ENCODE measurements at places on chromosomes 7 and 10. TPM values are rescaled to one million over a fixed set of nuclear protein-coding genes. Genes with fewer than 3 reads are reported as not detected.

AKR1C4 gene
- polyA plus RNA-seq: not detected

FAM171A1 gene
- 13.7 TPM for polyA plus RNA-seq

ARMC3 gene
- not detected for polyA plus RNA-seq

OR6V1 gene
- not detected for polyA plus RNA-seq

TMEM178B gene
- not detected for polyA plus RNA-seq

CFAP69 gene
- not detected for polyA plus RNA-seq

NEUROG3 gene
- polyA plus RNA-seq: not detected

CYP2C8 gene
- polyA plus RNA-seq: not detected

MBLAC1 gene
- 1.5 TPM for polyA plus RNA-seq

Measured in naive thymus-derived CD4-positive, alpha-beta T cell (primary cell).